ENCODE measurements at places on chromosomes 12 and 14. TPM values are rescaled to one million over a fixed set of nuclear protein-coding genes. Genes with fewer than 3 reads are reported as not detected.

Gene TMEM30B
- 0.42 TPM for total RNA-seq

Gene PLEKHG3
- 25.4 TPM for total RNA-seq

Gene KCNA5
- total RNA-seq, result not detected

Gene AQP2
- total RNA-seq, result not detected

Gene NOPCHAP1
- 34.9 TPM for total RNA-seq

Gene LALBA
- not detected for total RNA-seq

Gene TMEM119
- 0.06 TPM for total RNA-seq

Gene WDR89
- 8.6 TPM for total RNA-seq

Gene RFLNA
- total RNA-seq, result 0.24 TPM

Gene CIROP
- total RNA-seq, result not detected

Gene TOMM20L
- not detected for total RNA-seq

Gene KRT3
- total RNA-seq, result 0.06 TPM

Gene MSRB3
- 28.1 TPM for total RNA-seq

All from A549 treated with dexamethasone at 1 μM for 4 hours (cell line).